ENCODE measurements at places on chromosomes 6 and 20.

DNA sequence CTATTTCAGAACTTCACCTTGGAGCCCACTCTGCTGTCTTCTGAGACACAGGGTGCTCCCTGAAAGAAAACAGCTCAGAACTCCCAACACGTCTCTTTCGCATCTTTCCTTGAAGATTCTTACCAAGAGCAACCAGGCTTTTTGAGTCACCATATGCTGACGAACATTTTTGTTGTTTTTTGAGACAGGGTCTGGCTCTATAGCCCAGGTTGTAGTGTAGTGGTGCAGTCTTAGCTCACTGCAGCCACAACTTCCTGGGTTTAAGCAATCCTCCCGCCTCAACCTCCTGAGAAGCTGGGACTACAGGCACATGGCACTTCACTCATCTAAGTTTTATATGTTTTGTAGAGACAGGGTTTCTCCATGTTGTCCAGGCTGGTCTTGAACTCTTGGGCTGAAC lies 68.5 kb downstream of the TRMT11 start:
- no peak for DNase-seq

GRCh38 chr6:134979142-134979541 lies 29.2 kb upstream of the ALDH8A1 start:
- no peak for DNase-seq

GRCh38 chr6:45696738-45697137 lies 318.9 kb downstream of the CLIC5 start:
- DNase-seq: no peak

DNA sequence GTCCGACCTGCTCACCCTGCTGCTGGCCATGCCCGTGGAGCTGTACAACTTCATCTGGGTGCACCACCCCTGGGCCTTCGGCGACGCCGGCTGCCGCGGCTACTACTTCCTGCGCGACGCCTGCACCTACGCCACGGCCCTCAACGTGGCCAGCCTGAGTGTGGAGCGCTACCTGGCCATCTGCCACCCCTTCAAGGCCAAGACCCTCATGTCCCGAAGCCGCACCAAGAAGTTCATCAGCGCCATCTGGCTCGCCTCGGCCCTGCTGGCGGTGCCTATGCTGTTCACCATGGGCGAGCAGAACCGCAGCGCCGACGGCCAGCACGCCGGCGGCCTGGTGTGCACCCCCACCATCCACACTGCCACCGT lies 885 bp downstream of the NTSR1 start:
- DNase-seq: no peak

GRCh38 chr6:35518566-35519312 lies 6.0 kb upstream of the TULP1 start:
- DNase-seq: peak; percentile 37

GRCh38 chr6:4932228-4932903 lies 71.5 kb downstream of the RPP40 start:
- DNase-seq: no peak

Measured in ELF-1 (cell line).